ENCODE measurements at places on chromosomes 2 and 18.

- H3K4me1 ChIP-seq: peaks cover 10% of the 10 kb centered on the region
- H3K27me3 ChIP-seq: no peaks in the 10 kb centered on the region
- no peak overlapping the region for H3K4me3 ChIP-seq
- no peak for DNase-seq
- H3K27ac ChIP-seq: 0 out of 2 replicates have a peak overlapping the region, but pooled peaks have one; percentile 47
Observed at GRCh38 chr18:27921904-27922751, 254.8 kb downstream of the CDH2 start.

DNA sequence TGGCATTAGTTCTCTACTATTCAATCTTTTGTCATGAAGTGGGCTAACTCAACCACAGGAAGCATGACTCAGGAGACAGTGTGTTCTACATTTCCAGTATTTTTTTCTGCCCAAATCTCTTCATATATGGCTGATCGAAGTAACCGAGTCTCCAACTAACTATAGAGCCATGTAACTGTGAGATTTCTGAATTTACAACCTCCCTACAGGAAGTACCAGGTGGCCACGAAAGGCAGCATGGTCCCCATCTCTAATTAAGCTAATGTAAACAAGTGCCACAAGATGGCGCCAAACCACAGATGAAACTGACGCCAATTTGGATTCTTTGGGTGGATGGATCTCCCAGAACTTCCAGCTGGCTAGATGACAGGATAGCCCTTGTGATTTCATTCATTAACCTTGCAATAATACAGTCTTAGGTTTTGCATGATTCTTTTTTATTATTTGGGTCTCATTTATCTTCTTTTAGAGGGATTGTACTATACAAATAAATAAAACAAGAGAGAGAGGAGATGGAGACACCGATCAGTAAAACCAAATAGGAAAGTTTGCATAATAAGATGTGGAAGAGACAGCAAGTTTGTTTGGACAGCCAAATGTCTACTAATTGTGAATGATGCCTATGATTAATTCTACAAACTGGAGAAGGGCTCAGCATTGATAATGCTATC, 18.3 kb upstream of the ARHGAP15 start:
- no peaks in the 10 kb centered on the region for H3K4me1 ChIP-seq
- peak; percentile 66 for DNase-seq
- H3K36me3 ChIP-seq: no peaks in the 10 kb centered on the region
- H3K4me3 ChIP-seq: no peak overlapping the region

DNA sequence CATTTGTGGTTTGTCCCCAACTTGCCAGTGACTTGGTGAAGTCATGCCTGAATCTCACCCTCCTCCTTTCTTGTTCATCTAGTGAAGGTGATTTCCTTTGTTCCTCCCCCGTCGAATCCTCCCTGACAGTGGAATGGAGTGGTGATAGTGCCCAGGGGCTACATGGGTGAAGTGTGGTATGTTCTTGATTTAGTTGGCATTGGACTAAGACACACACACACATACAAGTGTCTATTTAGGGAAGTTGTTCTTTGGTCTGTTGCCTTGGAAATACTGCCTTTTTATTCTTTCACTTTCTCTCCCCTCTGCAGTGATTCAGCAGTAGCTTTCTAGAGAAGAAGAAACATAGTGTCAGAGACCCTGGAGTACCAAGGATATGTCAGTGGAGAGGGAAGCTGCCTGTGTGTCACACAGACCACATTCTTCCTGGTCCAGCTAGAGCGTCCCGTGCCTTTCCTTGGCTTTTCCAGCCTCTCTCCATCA, 10.9 kb downstream of the INPP4A start:
- H3K36me3 ChIP-seq: peaks cover 4% of the 10 kb centered on the region
- H3K27ac ChIP-seq: peak overlapping the region; percentile 61
- DNase-seq: no peak
- no peak overlapping the region for H3K4me3 ChIP-seq
- peaks cover 71% of the 10 kb centered on the region for H3K4me1 ChIP-seq

DNA sequence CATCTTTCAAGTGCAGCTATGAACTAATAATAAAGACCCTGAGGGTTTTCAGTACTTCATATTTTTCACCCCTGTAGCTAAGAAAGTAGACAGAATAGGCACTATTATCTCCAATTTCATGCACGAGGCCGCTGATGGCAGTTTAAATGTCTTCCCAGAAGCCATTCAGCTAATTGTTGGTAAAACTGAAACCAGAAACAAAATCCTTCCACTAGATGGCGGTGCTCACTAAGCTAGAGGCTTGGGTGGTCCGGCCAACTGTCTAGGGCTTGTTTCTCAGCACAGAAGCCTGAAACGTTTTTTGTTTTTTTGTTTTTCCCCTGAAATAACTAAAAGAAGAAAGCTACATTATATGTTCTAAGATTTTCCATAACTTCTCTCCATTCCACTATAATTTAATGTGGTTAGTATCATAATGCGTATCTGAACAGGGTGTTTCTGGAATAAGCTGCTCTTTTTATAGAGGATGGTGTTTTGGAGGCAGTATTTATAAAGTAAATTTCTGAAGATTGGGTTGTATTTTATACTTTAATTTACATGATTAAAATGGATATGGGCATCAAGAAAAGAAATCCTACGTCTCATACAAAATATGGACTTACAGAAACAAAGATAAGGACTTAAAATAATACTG, 159.4 kb downstream of the PIK3C3 start:
- H3K4me3 ChIP-seq: no peak overlapping the region
- H3K27me3 ChIP-seq: no peaks in the 10 kb centered on the region
- peaks cover 20% of the 10 kb centered on the region for H3K36me3 ChIP-seq
- H3K4me1 ChIP-seq: peaks cover 9% of the 10 kb centered on the region
- H3K27ac ChIP-seq: no peak overlapping the region

GRCh38 chr2:128619471-128620325, 301.0 kb upstream of the HS6ST1 start:
- H3K4me1 ChIP-seq: peaks cover 11% of the 10 kb centered on the region
- no peak overlapping the region for H3K4me3 ChIP-seq
- H3K27me3 ChIP-seq: peaks cover 4% of the 10 kb centered on the region
- peaks cover 5% of the 10 kb centered on the region for H3K36me3 ChIP-seq

DNA sequence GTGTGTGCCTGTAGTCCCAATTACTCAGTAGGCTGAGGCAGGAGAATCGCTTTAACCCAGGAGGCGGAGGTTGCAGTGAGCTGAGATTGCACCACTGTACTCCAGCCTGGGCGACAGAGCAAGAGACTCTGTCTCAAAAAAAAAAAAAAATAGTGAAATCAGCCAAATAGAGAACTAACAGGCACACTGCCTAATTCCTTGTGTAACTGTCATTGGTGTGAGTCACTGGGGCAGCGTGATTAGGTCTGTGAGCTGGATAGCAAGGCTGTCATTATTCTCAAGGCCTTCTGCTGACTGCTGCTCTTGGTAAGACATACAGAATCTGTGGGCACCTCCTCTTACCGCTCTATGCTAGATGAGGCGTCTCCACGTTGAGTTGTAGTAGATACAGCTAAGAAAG, 270.3 kb downstream of the NEDD4L start:
- peaks cover 32% of the 10 kb centered on the region for H3K4me1 ChIP-seq
- H3K36me3 ChIP-seq: no peaks in the 10 kb centered on the region
- H3K27ac ChIP-seq: no peak overlapping the region
- H3K4me3 ChIP-seq: no peak overlapping the region

- H3K27ac ChIP-seq: no peak overlapping the region
- peaks cover 3% of the 10 kb centered on the region for H3K36me3 ChIP-seq
- DNase-seq: no peak
- H3K27me3 ChIP-seq: peaks cover 26% of the 10 kb centered on the region
Observed at GRCh38 chr2:73114273-73114867, 1.6 kb upstream of the RAB11FIP5 start.

GRCh38 chr2:189231719-189232323, 52.3 kb upstream of the COL5A2 start:
- no peak overlapping the region for H3K4me3 ChIP-seq
- H3K27ac ChIP-seq: peak overlapping the region; percentile 78
- no peaks in the 10 kb centered on the region for H3K36me3 ChIP-seq
- H3K4me1 ChIP-seq: peaks cover 2% of the 10 kb centered on the region

DNA sequence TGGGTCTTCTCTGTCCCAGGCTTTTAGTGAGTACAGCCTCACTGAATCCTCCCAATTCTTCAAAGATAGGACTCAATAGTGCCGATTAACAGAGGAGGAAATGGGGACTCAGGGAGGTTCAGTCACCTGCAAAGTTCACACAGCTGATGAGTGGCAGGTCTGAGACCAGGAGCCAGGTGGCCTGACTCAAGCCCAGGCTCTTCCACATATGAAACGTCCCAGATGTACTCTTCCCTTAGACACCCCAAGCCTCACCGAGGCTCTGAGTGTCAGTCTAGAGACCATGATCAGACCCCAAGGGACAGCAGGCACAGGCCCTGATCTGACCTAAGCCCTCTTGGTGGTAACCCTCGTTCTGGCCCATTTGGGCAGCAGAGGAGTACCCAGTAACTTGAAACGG, 115.2 kb downstream of the INHBB start:
- DNase-seq: no peak
- peaks cover 6% of the 10 kb centered on the region for H3K36me3 ChIP-seq
- no peak overlapping the region for H3K27ac ChIP-seq

DNA sequence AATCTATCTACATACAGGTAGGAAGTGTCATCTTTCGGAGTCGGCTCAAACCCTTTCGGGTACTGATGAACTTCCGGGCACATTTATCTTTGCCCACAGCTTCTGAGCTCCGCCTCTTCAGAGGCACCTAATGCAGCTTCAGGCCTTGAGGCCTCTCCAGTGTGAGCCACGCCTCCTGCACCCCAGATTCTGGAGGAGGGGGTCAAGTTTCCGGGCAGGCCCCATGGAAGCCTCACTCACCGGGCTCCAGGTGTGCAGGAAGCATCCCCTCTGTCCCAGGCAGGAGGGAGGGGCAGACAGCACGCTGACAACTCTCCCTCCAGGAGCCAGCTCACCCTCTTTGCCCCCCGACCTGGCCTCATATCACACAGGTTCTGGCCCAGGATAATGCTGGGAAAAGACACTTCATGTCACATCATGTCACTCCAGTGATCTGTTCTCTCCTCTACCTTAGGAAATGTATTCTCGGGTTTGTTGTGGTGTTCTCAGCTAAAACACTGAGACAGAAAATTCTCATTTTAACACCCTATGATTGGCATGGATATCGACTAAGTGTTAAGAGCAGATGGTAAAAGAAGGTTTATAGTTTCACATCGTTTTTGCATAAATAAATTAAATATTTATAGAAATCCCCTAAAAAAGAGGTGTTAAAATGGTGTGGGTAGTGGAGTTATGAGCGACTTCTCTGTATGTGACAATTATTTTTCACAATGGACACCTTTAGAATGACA, 46.2 kb upstream of the COPS8 start:
- DNase-seq: peak; percentile 52
- no peaks in the 10 kb centered on the region for H3K27me3 ChIP-seq
- peaks cover 34% of the 10 kb centered on the region for H3K4me1 ChIP-seq
- no peak overlapping the region for H3K27ac ChIP-seq
- H3K36me3 ChIP-seq: no peaks in the 10 kb centered on the region

Measured in WTC11 (cell line).